ENCODE measurements at places on chromosomes 6 and 20.

DNA sequence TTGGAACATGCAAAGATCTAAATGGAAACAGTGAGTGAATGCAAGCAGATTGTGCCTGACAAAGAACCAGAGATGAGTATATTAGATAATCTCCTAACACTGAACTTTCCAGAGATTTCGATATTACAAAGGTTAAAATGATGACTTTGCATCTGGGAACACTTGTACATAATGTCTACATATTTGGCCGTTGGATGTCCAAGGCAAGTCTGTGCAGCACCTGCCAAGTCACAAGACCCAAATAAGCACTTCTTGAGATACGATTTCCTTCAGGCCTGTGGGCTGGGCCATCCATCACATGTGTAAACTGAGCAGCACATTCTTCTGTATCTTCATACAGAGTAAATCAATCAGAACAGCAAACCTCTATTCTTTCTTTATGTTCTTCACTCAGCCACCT is 32.5 kb upstream of the SMLR1 start:
- DNase-seq, result no peak

- peak; percentile 95 for DNase-seq
Observed at GRCh38 chr6:111750753-111751673, 122.2 kb downstream of the FYN start.

- DNase-seq, result no peak
Observed at GRCh38 chr6:40723967-40724366, 136.8 kb upstream of the LRFN2 start.

DNA sequence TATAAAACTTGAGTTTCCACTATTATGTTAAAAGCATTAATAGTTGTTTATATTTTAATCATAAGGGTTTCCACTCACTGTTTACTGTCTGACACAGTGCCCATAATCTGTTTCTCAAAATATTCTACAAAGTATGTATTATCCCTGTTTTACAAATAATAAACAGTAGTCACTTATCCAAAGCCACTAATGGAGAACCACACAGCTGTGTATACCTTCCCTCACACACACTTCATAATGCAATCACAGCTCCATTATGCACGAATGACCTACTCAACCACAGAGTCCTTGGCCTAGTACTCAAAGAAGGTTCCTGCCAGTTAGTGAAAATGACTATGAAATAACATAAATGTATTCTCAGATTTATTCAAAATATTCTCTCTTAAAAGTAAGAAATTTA is 103.1 kb downstream of the EPB41L2 start:
- DNase-seq, result no peak

- DNase-seq, result peak; percentile 39
Observed at GRCh38 chr6:45082091-45082490, 246.0 kb upstream of the RUNX2 start.

DNA sequence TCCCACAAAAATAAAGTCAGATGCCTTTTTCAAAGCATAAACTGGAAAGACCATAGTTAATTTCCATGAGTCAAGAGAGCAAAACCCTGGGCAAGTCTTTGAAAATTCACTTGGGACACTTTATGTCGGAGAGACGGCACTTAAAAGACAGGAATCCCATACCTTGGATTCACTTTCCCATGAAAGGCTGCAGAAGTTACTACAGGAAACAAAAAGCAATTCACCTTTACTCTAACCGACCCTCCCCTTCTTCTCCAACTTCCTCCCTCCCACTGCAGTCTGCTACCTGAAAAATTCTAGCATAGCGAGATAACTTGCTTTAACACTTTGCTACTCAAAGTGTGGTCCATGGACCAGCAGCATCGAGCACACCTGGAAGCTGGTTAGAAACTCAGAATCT is 539.1 kb upstream of the JAG1 start:
- DNase-seq, result no peak

- no peak for DNase-seq
Observed at GRCh38 chr20:57083072-57083471, 183.4 kb downstream of the BMP7 start.

All from cardiac fibroblast (primary cell).